ENCODE measurements at places on chromosomes 1 and 21. TPM values are rescaled to one million over a fixed set of nuclear protein-coding genes. Genes with fewer than 3 reads are reported as not detected.
A peak's percentile ranks its signal among the peaks of the same experiment; 100 is the strongest.

GRCh38 chr1:24735509-24736375, 9.5 kb upstream of the CLIC4 start:
- no peak for DNase-seq

DNA sequence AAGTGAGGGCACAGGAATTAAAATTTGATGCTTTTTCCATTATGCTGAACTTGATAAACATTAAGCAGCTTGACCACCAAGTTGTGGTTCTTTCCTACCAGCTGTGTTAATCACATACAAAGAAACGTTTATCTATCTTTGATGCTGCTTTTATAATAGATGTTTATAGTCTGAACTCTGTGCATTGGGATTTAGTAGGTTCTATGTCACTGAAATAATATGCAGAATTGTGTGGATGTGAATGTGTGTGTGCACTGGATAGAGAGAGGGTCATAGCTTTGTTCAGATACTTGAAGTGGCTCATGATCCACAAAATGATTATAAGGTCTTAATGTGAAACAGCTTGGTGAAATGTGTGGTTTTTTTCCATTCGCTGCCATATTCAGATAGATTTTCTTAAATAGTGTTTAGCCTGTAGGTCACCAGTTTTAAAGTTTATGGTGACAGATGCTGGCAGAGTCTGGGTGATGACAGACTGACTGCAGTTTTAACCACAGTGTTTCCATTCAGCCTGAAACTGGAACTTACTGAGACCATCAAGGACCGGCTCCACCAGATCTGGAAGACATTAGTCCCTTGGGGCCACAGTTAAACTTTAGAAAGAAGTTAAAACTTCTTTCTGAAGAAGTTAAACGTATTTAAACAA, 10.2 kb downstream of the DDI2 start:
- no peak for DNase-seq

DNA sequence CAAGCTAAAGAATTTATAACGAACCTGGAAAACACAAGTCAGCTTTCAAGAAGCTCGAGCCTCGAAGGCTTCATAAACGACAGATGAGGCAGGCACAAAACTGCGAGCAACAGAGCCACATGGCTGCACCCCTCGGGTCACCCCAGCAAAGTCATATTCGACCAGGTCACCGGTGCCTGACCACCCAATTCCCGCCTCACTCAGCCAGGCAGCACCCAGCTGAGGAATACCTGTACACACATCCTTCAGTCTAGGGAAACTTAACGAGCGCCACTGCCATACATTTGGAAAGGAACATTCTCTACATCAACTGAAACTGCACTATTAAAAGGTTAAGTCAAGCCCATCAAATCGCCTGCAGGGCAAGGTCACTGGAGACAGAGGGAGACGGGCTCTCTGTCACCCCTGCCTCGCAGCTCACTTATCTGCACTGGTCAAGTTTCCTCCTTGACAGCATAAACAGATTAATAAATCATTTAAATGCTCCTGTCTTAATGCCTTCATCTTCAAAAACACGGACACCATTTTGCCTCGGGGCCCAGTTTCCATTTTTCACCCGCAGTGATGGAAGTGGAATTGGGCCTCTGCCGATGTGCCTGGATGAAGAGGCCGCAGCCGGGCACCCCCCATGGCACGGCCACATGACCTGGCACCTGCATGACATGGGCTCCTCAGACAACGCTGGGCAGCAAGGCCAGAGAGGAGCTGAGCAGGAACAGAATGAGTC, 20.6 kb downstream of the NPHP4 start:
- DNase-seq, result no peak

SELP gene
- polyA plus RNA-seq, result 1.2 TPM

GSTM3 gene
- polyA plus RNA-seq, result 40.6 TPM

DNA sequence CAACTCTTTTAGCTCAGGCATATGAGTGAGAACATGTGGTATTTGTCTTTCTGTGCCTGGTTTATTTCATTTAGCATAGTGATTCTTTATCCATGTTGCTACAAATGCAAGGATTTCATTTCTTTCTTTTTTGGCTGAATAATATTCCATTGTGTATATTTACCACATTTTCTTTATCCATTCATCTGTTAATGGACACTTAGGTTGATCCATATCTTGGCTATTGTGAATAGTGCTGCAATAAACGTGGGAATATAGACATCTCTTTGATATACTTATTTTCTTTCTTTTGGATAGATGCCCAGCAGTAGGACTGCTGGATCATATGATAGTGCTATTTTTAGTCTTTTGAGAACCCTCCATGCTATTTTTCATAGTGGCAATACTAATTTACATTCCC, 30.8 kb downstream of the ASB17 start:
- DNase-seq, result no peak

CELA2A gene
- polyA plus RNA-seq, result 0.35 TPM

SLC30A2 gene
- 1.00 TPM for polyA plus RNA-seq

DNA sequence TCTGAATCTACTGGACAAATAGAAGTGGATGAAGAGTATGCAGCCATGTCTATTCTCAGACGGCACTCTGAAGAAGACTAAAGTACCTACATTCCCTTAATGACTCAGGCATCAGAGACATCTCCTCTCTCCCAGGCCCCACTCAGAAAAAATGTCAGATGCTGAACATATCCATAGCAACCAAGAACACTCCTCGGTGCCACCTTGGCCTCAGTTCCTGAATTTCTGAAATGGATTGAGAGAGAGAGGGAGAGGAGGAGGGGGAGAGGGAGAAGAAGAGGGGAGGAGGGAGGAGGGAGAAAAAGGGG, 16.0 kb upstream of the OVAAL start:
- DNase-seq, result no peak

GRCh38 chr1:221435504-221435904, 306.4 kb downstream of the DUSP10 start:
- peak; percentile 39 for DNase-seq

DNA sequence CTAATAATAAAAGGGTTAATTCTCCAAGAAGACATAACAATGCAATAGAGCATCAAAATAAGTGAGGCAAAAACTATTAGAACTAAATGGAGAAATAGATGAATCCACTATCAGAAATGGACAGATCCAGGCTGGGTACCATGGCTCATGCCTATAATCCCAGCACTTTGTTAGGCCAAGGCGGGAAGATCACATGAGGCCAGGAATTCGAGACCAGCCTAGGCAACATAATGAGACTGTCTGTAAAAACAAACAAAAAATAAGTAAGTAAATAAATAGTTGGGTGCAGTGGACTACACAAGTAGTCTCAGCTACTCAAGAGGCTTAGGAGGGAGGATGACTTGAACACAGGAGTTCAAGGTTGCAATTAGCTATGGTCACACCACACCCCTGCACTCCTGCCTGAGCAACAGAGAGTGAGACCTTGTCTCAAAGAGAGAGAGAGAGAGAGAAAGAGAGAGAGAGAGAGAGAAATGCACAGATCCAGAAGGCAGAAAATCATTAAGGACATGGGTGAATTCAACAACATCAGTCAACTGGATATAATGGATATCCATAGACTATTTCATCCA, 12.3 kb downstream of the FRRS1 start:
- no peak for DNase-seq

DNA sequence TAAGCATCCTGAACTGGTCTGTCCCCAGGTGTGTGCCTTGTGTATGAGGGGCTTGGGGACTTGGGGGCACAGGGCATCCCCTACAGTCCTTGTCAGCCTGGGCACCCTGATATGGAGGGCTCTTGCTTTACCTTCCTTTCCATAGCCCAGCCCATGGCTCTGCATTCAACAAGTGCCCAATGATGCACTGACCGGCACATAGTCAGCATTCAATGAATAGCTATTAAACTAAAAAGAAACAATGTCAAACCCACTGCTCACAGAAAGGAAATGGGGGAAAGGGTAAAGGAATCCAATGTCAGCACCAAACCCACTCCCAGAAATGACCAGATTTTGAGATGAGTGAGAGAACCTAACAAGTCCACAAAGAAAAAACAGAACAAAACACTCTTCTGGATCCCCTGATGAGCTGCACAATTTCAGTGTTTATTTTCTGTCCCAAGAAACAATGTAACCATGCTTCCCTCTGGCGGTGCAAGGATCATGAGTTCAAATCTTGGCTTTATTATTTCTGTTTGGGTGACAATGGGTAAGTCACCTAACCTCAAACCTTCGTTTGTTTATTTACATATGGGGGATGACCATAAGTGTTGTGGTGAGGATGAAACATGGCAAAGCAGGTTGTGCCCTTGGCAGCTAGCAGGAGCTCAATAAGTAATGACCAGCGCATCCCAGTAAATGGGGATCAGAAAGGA, 22.0 kb downstream of the SYT6 start:
- DNase-seq, result no peak

- DNase-seq, result no peak
Observed at GRCh38 chr1:198679535-198680173, 40.8 kb downstream of the PTPRC start.

DNA sequence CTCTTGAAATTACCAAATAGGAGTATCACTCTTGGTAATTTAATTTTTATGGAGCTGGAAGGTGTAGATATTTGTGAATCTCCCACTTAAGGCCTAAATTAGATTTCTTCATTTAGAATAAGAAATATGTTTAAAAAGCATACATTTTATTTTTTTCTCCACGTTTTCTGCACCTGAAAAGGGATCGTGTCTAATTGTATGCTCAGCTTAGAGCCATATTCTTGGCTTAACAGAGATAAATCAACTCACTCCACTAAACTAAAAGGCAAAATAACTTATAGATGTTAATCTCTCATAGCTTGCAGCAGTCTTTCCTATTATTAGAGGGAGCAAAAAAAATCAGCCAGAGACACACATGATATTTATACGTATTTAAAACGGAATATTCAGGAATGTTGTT, 336.8 kb upstream of the SGIP1 start:
- DNase-seq, result no peak

DMRTA2 gene
- 0.05 TPM for polyA plus RNA-seq

DNA sequence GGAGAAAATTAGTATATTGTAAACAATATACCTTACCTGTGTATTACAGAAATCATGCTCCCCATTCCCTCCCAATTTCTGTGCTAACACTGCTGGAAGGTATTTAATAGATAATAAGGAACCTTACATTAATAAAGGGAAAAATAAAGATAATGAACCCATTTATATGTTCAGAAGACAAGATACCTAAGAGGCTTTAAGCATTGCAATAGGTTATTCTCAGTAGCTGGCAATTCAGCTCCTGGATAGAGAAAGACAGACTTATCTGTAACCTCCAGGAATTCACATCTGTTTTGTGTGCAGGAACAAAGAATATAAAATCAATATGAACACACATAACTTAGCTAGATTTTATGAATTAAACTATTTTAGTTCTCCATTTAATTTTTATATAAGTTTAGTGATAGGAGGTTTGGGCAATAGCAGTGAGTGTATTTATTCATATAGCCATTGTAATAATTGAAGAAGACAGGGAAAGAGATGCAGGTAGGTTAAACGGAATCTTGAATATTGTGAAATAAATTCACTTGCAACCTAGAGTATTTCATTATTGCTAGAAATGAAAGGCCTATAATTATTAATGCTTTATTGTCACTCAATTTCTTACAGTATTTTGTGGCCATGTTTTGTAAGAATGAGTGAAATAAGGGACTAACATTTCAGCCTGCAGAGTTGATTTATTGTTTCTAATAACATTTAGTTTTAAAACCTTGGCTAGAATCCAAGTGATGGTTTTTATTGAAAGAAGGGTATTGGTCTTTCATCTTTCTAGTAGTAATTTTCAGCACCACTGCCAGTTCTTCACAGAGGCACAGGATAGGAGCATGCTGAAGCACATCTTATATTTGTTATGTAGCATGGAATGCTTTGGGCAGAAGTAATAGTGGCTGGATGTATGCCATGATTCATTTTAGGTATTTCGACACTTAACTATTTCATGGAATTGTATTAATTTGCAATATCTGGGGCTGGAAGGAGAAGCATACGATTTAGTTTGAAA, 1.5 kb downstream of the XPR1 start:
- DNase-seq, result no peak

- DNase-seq, result no peak
Observed at GRCh38 chr1:236734141-236734765, 48.0 kb downstream of the ACTN2 start.

- DNase-seq, result no peak
Observed at GRCh38 chr1:87077959-87078639, 163.7 kb downstream of the HS2ST1 start.

VTCN1 gene
- polyA plus RNA-seq, result 0.13 TPM

GRCh38 chr1:233393926-233394680, 66.6 kb downstream of the MAP3K21 start:
- no peak for DNase-seq
